ENCODE measurements at places on chromosomes 13 and 19.

DNA sequence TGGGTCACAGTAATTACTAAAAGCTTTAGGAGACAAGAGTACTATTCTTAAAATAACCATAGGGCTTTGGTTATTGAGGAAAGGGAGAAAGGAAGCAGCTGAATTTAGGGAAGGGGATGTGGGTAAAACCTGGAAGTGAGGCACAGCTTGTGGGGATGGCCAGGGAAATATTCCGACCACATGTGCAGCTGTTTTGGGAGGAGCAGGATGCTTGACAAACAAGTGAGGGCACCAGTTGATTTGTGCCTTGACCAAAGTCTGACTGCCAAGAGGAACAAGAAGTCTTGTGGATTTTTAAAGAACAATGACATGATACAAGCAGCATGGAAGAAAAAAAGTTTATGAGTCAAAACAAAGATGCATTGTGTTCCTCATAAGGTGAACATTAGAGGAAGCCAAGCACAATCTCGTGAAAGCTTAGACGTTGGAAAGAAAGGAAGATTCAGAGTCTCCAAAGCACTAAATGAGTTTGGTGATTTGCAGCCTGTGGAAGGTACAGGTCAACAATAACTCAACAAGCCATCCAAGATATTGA is 108.5 kb upstream of the GPC6 start:
- no peak for DNase-seq

DNA sequence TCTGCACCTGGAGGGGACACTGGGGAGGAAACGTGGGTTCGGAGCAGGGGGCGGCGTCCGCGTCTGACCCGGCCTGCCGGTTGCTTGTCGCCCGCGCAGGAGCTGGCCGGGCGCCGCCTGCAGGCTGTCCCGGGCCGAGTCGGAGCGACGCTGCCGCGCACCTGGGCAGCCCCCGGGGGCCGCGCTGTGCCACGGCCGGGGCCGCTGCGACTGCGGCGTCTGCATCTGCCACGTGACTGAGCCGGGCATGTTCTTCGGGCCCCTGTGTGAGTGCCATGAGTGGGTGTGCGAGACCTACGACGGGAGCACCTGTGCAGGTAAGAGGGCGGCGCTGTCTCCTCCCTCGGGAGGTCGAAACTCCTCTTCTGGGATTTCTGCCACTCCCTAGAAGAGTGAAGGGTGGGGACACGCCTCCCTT is 1.3 kb downstream of the ITGBL1 start:
- peak; percentile 27 for DNase-seq

DNA sequence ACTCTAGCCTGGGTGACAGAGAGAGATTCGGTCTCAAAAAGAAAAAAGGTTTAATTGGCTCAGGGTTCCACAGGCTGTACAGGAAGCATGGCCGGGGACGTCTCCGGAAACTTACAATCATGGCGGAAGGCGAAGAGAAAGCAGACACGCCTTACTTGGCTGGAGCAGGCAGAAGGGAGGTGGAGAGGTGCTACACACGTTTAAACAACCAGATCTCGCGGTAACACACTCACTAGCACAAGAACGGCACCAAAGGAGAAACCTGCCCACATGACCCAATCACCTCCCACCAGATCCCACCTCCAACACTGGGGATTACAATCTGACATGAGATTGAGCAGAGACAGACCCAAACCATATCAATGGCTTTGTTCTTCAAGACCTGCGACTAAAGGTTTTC is 12.8 kb downstream of the CASP14 start:
- no peak for DNase-seq

- DNase-seq = no peak
Observed at GRCh38 chr19:6073858-6074708, 36.2 kb downstream of the RFX2 start.

GRCh38 chr13:96900986-96901385 is 93.3 kb downstream of the OXGR1 start:
- no peak for DNase-seq

DNA sequence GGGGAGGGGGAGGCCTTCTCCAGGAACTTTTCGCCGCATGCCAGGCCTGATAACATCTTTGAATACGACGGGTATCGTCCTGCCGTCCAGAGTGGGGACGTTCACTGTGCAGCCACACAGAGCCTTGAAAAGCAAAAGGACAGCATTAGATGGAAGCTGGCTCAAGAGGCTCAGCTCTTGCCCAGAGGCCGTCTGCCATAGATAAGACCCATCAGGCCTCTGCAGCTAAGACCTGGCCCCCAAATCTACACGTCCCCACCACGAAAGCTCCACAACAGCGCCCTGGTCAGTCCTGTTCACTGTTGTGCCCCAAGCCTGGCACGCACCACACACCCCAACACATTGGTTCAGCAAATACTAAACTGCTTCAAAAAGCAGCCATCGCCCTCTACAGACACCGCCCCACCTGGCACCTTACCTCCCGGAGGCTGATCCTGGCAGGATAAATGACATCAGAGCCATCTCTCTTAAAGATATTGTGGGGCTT is 2.1 kb downstream of the DNAJB1 start:
- no peak for DNase-seq

GRCh38 chr19:38538793-38539528 is 78.8 kb downstream of the MAP4K1 start:
- DNase-seq = no peak

GRCh38 chr19:3176715-3177501 is 1.7 kb upstream of the S1PR4 start:
- DNase-seq = peak; percentile 31

- DNase-seq = no peak
Observed at GRCh38 chr13:33052506-33053280, 36.5 kb downstream of the KL start.

All from HCEC 1CT (cell line).